MG63 (cell line): ENCODE measurements at places on chromosomes 7 and 10. TPM values are rescaled to one million over a fixed set of nuclear protein-coding genes. Genes with fewer than 3 reads are reported as not detected.

SLC18A2 gene
- total RNA-seq = not detected in 2 replicates

EVX1 gene
- total RNA-seq = not detected in 2 replicates

DNA sequence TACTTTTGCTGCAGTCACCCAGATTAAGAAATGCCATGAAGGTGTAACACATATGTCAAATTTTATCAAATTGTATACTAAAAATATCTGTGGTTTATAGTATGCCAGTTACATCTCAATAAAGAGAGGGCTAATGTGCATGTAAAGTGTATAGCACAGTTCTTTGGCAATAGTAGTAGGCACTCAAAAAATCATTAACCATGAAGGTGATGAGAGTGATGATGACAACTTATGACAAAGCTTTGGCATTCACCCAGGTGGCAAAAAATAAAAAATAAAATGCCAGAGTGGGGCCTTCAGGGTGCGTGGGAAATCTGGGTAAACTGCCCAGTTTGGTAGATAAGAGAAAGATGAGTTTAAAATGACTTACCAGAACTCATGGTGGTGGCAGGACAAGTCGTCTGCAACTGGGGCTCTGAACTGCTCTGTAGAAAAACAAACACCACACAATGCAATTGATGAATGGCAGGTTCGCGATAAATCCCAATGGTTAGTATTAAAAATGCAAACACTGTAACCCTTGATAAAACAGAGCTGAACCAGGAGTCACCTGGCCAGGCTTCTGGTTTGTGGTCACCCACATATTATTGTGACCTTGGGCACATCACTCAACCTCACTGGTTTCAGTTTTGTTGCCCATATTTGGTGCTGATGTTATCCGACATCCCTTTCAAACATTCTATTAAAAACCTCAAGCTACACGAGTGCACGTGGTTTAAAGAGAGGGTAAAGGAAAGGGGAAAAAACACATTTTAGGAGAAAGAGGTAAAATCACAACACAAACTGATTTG lies 120.2 kb downstream of the SORBS1 start:
- no peak for DNase-seq

GRCh38 chr7:117741962-117742361 lies 131.3 kb downstream of the CTTNBP2 start:
- no peak for DNase-seq

- DNase-seq = no peak
Measured at GRCh38 chr7:44159824-44160630, 18.9 kb upstream of the MYL7 start.
